ENCODE measurements at places on chromosomes 6 and 20. TPM values are rescaled to one million over a fixed set of nuclear protein-coding genes. Genes with fewer than 3 reads are reported as not detected.

TSHZ2 gene
- total RNA-seq = 5.2 TPM

TCP11 gene
- total RNA-seq = not detected

ATP9A gene
- 32.1 TPM for total RNA-seq

XRN2 gene
- total RNA-seq = 54.9 TPM

ULBP2 gene
- total RNA-seq = 2.3 TPM

PACRG gene
- total RNA-seq = 1.5 TPM

PPP1R14C gene
- total RNA-seq = 10.0 TPM

- H3K4me3 ChIP-seq = no peak overlapping the region
- no peaks in the 10 kb centered on the region for H3K36me3 ChIP-seq
- no peak for DNase-seq
- H3K27me3 ChIP-seq = no peaks in the 10 kb centered on the region
Observed at GRCh38 chr6:91482498-91482897, 895.6 kb upstream of the MAP3K7 start.

GRCh38 chr6:56193846-56194245, 53.5 kb downstream of the COL21A1 start:
- no peaks in the 10 kb centered on the region for H3K36me3 ChIP-seq
- DNase-seq = no peak
- H3K4me1 ChIP-seq = no peaks in the 10 kb centered on the region
- H3K4me3 ChIP-seq = no peak overlapping the region
- no peaks in the 10 kb centered on the region for H3K27me3 ChIP-seq

DNA sequence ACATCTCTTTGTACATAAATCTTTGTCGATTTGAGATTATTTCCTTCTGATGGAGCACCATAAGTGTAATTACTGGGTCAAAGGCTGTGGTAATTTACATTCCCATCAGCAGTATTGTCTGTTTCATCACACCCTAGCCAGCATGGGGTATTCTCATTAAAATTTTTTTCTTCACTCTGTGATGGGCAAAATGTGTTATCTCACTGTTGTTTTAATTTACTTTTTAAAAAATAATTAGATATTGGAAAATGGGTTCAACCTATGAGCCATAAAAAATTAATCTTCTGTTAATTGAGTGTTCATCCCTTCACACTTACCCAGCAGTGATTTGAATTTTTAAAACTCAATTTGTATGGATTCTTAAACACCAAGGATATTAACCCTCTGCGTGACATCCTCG, 44.0 kb upstream of the NNAT start:
- DNase-seq = no peak
- H3K4me3 ChIP-seq = no peak overlapping the region
- H3K27ac ChIP-seq = no peak overlapping the region
- no peaks in the 10 kb centered on the region for H3K36me3 ChIP-seq

GRCh38 chr6:149246691-149247384, 70.7 kb upstream of the TAB2 start:
- no peak for DNase-seq
- peak overlapping the region; percentile 36 for H3K27ac ChIP-seq
- H3K4me1 ChIP-seq = no peaks in the 10 kb centered on the region
- no peak overlapping the region for H3K4me3 ChIP-seq
- no peaks in the 10 kb centered on the region for H3K27me3 ChIP-seq

GRCh38 chr6:159090530-159091480, 46.0 kb upstream of the TAGAP start:
- no peaks in the 10 kb centered on the region for H3K27me3 ChIP-seq
- H3K4me1 ChIP-seq = peaks cover 4% of the 10 kb centered on the region
- H3K4me3 ChIP-seq = no peak overlapping the region
- no peak for DNase-seq
- H3K36me3 ChIP-seq = no peaks in the 10 kb centered on the region

DNA sequence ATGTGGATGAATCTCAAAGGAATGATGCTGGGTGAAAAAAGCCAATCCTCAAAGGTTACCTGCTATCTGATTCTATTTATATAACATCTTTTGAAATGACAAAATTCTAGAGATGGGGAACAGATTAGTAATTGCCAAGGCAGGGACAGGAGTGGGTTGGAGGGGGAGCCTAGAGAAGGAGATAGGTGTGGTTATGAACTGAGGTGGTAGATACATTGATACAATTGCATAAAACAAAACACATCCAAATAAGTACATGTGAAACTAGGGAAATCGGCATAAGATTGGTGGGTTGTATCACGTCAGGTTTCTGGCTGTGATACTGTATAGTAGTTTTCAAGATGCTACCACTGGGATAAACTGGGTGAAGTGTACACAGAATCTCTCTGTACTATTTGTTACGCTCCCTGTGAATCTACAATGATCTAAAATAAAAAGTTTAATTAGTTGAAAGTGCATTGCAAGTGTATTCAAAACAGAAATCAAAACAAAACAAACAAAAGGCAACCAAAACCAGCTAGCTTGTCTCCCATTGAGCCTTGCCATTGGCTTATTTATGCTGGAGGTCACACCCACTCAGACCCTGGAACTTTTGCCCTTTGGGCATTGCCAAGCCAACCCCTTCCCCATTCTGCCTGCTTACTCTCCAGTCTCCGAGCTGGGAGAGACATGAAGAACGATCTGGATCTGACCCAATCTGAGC, 27.8 kb downstream of the PPP1R16B start:
- H3K27ac ChIP-seq = no peak overlapping the region
- no peak for DNase-seq
- H3K4me1 ChIP-seq = peaks cover 19% of the 10 kb centered on the region
- no peaks in the 10 kb centered on the region for H3K36me3 ChIP-seq

- no peak overlapping the region for H3K27ac ChIP-seq
- H3K27me3 ChIP-seq = no peaks in the 10 kb centered on the region
- H3K36me3 ChIP-seq = no peaks in the 10 kb centered on the region
- H3K4me3 ChIP-seq = no peak overlapping the region
- H3K4me1 ChIP-seq = peaks cover 3% of the 10 kb centered on the region
Observed at GRCh38 chr6:168057836-168058235, 21.2 kb downstream of the FRMD1 start.

DNA sequence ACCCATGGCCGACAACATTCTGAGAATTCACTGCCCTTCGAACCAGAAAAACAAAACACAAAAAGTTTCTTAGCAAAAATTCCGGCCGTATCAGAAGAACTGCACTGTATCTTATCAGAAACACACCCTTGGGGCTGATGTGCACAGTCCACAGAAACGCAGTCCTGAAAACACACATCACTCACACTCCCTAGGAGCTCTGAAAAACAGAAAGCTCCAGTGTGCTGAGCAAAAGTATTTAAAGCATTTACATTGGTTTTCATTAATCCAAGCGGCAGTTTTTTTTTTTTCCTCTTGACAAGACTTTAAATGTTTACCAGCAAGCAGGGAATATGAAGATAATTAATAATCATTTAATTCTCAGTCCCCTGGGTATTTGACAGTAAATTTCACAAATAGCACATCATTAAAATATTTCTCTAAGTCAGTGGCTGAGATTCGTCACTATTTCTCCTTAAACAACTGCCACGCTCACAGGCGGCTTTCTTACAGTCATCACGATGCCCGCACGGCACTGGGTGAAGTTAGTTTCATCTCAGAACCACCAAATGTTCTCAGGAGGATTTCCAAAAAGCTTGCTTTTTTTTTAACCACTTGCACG, 13.3 kb downstream of the NFATC2 start:
- no peaks in the 10 kb centered on the region for H3K36me3 ChIP-seq
- H3K4me3 ChIP-seq = no peak overlapping the region
- no peaks in the 10 kb centered on the region for H3K27me3 ChIP-seq
- no peak overlapping the region for H3K27ac ChIP-seq

DNA sequence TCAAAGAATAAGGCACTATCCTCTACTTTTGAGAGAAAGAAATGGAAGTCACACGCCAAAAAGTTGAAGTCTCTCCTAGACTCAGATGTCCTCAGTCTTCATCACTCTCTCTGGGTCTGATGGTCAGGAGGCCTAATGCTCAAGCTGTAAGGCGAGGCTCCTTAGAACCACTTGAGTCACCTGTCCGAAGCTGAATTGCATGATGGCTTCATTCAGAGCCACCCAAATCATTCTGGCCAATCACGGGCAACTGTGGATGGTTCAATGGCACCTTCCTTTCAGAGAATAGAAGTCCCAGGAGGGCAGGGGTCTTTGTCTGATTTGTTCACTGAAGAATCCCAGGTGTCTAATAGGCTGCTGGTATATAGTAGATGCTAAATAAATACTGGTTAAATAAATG, 69.4 kb upstream of the RNF24 start:
- no peak for DNase-seq
- H3K27me3 ChIP-seq = no peaks in the 10 kb centered on the region
- no peak overlapping the region for H3K27ac ChIP-seq
- H3K4me1 ChIP-seq = peaks cover 29% of the 10 kb centered on the region
- H3K36me3 ChIP-seq = no peaks in the 10 kb centered on the region

DNA sequence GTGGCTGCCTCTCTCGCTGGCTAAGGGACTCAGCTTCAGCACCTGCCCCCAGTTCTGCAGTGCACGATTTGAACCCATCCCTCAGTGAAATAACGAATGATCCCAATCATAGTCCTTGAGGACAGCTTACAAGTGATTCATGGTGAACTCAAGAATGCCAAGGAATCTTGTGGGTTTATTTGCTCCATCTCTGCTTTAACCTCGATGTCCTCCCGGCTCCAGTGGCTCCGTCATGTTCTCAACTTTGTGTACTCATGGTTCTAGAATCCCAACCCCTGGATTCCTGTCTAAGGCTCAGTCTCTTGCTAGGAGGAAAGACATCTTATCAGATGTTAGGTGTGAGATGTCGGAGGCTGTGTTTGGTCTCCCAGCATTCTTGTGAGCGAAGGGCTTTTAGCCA, 29.0 kb upstream of the GTSF1L start:
- no peaks in the 10 kb centered on the region for H3K27me3 ChIP-seq
- H3K36me3 ChIP-seq = no peaks in the 10 kb centered on the region
- no peak for DNase-seq
- peaks cover 6% of the 10 kb centered on the region for H3K4me1 ChIP-seq

GRCh38 chr20:2507875-2508630, 662 bp downstream of the ZNF343 start:
- no peaks in the 10 kb centered on the region for H3K27me3 ChIP-seq
- H3K36me3 ChIP-seq = no peaks in the 10 kb centered on the region
- peak overlapping the region; percentile 80 for H3K4me3 ChIP-seq
- no peak for DNase-seq

- H3K27ac ChIP-seq = no peak overlapping the region
- H3K4me3 ChIP-seq = no peak overlapping the region
- H3K4me1 ChIP-seq = no peaks in the 10 kb centered on the region
- no peak for DNase-seq
- H3K27me3 ChIP-seq = no peaks in the 10 kb centered on the region
Observed at GRCh38 chr6:75673884-75674283, 72.2 kb downstream of the SENP6 start.

DNA sequence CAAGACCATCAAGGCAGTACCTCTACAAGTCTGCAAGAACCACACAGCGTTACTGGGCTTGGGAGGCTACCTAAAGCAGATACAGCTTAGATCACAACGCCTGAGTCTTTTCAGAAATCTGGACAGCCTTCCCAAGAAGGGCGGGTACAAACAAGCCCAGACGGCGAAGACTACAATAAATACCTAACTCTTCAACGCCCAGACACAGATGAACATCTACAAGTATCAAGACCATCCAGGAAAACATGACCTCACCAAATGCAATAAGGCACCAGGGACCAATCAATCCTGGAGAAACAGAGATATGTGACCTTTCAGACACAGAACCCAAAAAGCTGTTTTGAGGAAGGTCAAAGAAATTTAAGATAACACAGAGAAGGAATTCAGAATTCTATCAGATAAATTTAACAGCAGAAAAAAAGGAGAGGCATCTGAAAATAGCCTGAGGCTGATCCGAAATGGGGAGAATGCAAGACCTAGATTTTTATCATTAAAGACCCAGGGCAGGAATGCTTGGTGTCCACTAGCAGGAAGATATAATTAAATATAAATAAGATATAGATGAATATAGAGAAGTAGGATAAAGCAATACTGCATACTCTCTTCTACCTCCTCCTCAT, 131.7 kb upstream of the COL21A1 start:
- H3K27me3 ChIP-seq = no peaks in the 10 kb centered on the region
- no peaks in the 10 kb centered on the region for H3K36me3 ChIP-seq
- no peak overlapping the region for H3K27ac ChIP-seq
- no peak overlapping the region for H3K4me3 ChIP-seq

DNA sequence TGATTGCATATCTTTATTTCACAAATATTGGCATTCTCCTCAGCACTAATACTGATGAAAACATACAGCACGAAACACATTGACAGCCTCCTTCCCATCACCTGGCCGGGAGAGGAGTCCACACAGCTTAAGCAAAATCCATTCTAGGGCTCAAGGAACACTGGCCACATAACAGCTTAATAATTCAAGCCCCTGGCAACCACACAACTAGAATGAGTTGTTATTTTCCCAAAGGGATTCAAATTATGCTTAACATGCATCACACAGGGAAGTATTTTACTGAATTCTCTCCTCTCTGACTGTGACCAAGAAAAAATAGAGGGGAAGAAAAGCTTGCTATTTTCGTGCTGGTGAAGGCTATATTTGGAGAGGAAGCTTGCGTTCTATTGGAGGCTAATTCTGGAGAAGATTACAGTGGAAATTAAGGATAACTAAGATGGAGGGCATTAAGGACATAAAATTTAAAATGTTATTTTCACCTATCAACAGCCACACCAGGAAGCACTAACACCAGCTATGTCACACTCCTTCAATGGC, 198.5 kb downstream of the ADGRG6 start:
- no peaks in the 10 kb centered on the region for H3K4me1 ChIP-seq
- H3K4me3 ChIP-seq = no peak overlapping the region
- H3K27me3 ChIP-seq = no peaks in the 10 kb centered on the region
- H3K36me3 ChIP-seq = no peaks in the 10 kb centered on the region
- DNase-seq = no peak

GRCh38 chr6:105836889-105837288, 249.2 kb upstream of the PRDM1 start:
- H3K27me3 ChIP-seq = no peaks in the 10 kb centered on the region
- no peak overlapping the region for H3K27ac ChIP-seq
- DNase-seq = no peak

- peaks cover 9% of the 10 kb centered on the region for H3K4me1 ChIP-seq
- H3K27ac ChIP-seq = peak overlapping the region; percentile 79
- peak overlapping the region; percentile 97 for H3K4me3 ChIP-seq
- peak; percentile 49 for DNase-seq
- H3K27me3 ChIP-seq = no peaks in the 10 kb centered on the region
Observed at GRCh38 chr20:44309763-44310663, 989 bp downstream of the FITM2 start.

DNA sequence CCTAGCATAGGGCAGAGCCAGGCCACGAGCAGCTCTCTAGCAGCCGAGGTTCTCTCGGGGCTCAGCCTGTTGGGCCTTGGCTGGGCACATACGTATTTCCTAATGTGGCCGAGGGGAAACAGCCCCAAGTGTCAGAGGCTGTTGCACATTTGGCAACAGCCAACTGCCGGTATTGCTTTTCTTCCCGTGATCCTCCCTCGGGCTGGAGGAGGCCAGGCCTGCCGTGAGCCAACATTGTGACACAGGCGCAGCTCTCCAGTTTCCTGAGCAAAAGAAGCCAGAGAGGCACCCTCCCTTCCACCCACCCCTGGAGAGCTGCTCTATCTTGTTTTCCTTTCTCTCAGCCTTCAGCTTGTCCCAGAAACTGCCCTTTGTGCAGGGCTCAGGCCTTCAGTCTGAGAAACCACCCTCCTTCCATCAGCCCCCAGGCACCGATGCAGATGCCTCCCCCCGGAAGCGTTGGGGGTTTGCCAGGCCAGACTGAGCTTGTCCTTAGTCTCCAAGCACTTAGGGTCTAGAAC, 5.1 kb upstream of the BPI start:
- H3K36me3 ChIP-seq = no peaks in the 10 kb centered on the region
- no peak overlapping the region for H3K4me3 ChIP-seq
- peaks cover 20% of the 10 kb centered on the region for H3K4me1 ChIP-seq
- peak; percentile 89 for DNase-seq
- H3K27ac ChIP-seq = peak overlapping the region; percentile 69
- no peaks in the 10 kb centered on the region for H3K27me3 ChIP-seq

- no peaks in the 10 kb centered on the region for H3K27me3 ChIP-seq
- no peak for DNase-seq
- H3K4me3 ChIP-seq = no peak overlapping the region
- no peak overlapping the region for H3K27ac ChIP-seq
- H3K4me1 ChIP-seq = peaks cover 15% of the 10 kb centered on the region
- H3K36me3 ChIP-seq = no peaks in the 10 kb centered on the region
Observed at GRCh38 chr20:23096097-23096496, 10.0 kb upstream of the CD93 start.
